Stimulated activated CD8-positive, alpha-beta memory T cell treated with anti-CD3 and anti-CD28 coated beads, Interleukin-4, amount 100 ng/mL, for 48 hours (primary cell): ENCODE measurements at places on chromosomes 5 and 9.

- DNase-seq = no peak
These were observed 270.9 kb upstream of the IL12B start for GRCh38 chr5:159601216-159601615.

DNA sequence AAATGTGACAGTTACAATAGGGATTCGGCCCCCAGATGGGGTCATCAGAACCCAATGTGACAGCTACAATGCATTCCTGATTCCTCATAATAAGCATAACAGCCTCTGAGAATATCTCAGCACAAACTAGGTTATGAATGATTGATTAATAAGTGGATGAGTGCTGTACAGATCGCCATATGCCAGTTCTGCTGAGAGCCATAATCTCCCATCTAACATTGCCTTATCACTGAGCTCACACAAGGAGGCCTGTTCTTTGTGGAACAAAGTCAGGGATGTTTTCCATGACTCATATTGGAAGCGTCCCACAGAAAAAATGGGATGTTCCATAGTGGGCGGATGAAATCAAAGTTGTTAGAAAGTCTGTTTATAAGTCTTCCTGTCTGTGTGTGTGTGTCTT lies 89.6 kb downstream of the KIF4B start:
- DNase-seq = no peak

DNA sequence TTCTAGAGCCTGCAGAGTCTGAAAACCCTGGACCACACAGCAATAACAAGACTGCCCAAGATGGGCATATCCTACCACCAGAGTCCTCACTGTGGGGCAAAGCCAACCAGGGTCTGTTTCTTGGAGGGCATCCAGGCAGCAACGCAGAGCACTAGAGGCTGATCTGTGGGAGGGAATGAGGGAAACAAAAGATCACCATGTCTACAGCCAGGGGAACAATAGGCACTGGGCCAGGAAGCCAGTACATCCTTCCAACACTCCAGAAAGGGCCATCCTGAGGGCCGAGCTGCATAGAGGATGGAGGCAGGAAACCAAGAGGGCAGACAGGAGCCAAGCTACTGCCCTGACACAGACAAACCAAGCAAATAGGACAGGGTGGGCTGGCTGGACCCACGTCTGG lies 416.1 kb upstream of the IRX4 start:
- no peak for DNase-seq

DNA sequence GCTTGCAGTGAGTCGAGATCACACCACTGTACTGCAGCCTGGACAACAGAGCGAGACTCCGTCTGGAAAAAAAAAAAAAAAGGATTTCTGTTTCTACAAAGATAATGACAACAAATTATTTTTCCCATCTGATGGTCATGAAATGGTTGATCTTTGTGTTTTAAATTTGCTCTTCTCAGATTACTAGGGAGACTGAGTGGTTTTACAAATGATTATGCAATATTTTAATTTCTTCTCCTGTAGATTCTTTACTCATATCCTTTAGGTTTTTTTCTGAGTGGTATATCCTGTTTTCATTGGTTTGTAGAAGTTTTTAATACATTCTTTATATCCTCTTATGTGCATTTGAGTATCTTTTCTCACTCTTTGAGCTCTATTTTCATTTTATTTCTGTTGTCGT lies 20.6 kb upstream of the AUH start:
- no peak for DNase-seq

GRCh38 chr9:70963554-70963953 lies 157.9 kb downstream of the TRPM3 start:
- no peak for DNase-seq

GRCh38 chr9:83231039-83231438 lies 168.1 kb upstream of the RASEF start:
- DNase-seq = no peak

DNA sequence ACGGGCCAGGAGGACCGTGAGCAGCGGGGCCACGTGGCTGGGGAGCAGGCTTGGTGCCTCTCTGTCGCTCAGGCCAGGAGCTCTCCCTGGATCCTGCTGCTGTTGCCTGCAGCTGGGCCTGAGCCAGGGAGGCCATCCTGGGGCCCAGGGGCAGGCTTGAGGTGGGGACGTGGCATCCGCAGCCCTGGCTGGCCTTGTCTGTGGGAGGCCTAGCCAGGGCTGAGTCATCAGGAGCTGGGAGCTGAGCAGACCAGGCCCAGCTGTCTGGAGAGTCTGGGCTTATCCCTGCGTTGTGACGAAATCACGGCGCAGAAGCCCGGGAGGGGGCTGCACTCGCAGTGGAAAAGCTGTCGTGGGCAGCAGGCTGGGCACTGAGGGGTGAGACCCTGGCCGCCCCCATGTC lies 138.8 kb upstream of the COL5A1 start:
- DNase-seq = no peak

DNA sequence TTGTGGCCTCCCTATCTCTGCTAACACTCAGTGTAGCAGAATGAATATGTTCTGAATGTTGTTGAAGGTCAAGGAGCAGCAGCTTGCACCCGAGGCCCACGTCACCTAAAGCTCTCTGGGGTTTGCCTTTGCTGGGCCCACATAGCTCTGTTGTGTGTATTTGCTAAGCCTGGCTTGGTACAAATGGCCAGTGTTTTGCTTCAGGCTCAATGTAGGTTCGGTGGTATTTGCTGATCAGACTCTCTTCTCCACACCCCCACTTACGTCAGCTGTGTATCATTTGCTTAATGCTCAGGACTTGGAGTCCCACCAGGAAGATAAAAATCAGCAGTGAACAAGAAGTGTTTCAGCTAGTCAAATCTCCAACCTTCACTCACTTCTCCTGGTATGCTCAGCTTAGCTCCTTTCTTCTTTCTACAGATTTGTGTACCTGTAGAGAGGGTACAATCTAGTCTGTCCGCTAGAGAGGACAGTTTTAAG lies 4.8 kb upstream of the RFESD start:
- no peak for DNase-seq

DNA sequence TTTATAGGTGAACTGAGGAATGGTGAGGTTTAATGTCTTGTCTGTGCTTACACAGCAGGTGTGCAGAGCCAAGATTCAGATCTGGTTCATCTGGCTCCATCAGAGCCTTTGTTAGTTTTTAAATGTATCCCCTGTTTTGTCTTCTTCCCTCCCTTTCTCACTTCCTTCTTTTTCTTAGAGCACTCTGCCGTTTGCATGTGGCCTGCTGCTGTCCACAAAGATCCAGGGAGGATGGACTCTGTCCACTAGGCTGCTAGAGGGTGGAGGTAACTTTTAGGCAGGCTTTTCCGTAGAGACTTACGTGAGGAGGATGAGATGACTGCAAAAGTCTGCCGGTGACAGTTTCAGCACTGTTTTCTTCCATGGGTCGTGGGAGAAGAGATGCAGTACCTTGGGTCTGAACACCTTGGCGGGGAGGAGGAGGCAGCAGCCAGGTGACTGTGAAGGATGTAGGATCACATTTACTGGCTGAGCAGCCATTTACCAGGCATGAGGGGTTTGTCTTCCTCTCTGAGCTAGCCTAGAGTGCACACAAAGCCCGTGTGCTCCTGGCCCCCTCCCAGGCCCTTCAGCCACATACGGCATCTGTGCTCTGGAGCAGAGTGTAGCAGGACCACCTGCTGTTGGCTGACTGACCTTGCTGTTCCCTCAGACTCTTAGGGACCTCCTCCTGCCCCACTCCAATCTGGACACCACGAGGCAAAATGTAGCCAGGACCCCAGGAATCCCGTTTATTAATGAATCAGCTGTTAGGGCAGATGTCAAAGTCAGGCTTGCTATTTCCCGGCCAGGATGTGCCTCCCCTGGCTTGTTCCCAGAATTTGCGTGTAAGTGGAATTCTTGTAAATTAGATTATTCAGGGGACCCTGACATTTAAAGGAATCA lies 1.8 kb downstream of the NTMT1 start:
- no peak for DNase-seq

- no peak for DNase-seq
These were observed 139.3 kb downstream of the RAB3C start for GRCh38 chr5:58722160-58722559.

- DNase-seq = no peak
These were observed 3.3 kb upstream of the RNF44 start for GRCh38 chr5:176540476-176540899.

DNA sequence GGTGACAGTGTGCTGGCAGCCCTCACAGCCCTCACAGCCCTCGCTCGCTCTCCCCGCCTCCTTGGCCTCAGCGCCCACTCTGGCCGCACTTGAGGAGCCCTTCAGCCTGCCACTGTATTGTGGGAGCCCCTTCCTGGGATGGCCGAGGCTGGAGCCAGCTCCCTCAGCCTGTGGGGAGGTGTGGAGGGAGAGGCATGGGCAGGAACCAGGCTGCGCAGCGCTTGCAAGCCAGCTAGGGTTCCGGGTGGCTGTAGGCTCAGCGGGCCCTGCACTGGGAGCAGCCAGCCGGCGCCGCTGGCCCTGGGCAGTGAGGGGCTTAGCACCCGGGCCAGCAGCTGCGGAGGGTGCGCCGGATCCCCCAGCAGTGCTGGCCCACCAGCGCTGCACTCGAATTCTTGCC lies 177.0 kb downstream of the MSX2 start:
- DNase-seq = no peak

DNA sequence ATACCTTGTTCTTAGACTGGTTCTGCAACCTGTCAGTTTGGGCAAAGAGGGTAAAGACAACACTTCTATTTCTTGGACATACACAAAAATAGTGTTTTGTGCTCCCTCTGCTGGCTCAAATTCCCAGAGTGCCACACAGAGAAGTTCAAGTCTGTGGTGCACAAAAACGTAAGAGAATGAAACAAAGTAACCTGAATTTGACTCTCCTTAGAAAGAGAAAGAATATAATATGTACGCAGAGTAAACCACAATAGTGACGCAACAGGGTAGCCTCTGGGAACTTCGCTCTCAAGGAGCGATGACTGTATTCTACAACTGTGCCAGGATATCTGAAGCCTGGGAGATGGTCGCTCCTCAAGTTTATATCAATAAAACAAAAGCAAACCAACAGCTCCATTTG lies 18.5 kb downstream of the DDX31 start:
- DNase-seq = no peak

DNA sequence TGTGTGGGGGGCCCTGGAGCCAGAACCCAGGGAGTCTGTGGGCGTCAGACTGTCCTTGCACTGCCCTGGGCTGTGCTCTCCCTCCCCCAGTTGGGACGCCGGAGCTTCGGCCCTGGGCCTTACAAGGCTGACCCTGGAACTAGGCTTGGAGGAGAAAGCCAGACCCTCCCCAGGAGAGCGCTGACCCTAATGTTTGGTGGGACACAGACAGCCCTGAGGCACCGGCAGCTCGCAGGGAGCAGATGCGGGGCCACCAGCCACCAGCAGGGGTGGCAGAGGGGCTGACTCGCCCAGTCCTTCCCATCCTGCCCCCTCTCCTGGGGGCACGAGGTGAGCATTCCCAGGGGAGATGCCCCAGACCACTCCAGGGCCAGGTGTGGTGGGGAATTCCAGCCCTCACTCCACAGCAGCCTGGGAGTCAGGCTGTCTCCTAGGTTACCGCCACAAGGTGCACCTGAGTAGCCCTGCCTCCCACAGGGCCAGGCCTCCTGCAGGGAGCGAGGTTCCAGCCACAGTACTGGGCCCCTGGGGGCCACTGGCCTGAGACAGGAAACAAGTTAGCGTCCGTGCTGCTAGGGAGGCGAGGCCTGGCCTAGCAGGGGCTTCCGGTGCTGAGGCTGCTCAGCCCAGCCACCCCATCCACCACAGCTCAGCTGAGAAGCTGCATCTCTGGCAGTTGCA lies 134.6 kb downstream of the OLFM1 start:
- no peak for DNase-seq

GRCh38 chr5:35356725-35357124 lies 126.4 kb upstream of the PRLR start:
- no peak for DNase-seq

- DNase-seq = no peak
These were observed 317.6 kb downstream of the IRX1 start for GRCh38 chr5:3913279-3913678.

GRCh38 chr9:135083241-135083810 lies 4.1 kb upstream of the OLFM1 start:
- no peak for DNase-seq

DNA sequence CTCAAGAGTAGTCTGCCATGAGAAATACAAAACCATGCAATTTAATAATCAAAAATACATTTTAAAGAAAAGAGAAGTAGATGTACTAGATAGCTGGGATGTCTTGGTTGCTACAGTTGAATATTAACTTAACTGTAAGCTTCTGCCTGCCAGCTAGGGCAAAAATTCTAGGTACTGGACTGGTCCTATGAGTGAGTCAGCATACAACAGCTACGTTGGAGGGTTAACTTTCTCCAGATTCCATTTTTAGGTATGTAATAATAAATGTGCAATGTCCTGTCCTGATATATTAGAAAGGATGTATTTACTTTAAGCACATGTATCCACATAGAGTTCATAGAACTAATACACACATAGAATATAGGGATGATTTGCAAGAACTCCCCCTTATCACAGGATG lies 230.1 kb downstream of the CAAP1 start:
- DNase-seq = no peak

- DNase-seq = no peak
These were observed 18.7 kb downstream of the HK3 start for GRCh38 chr5:176880366-176881020.

DNA sequence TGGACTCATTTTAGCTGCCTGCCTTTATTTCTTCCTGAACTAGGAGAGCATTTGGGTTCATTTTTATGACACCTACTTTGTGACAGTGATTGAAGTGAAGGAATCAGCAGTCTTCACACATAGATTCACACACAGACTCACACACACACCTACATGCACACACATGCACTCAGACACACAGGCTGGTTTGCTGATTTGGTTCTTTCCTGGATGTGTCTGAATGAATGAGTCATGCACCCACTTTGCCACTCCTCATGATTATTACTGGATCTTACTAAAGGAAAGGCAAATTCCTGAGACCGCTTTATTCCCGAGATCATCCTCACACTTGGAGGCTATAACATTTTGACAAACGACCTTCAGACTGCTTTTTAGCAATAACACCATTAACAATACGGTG lies 529.5 kb downstream of the AGTPBP1 start:
- DNase-seq = no peak

DNA sequence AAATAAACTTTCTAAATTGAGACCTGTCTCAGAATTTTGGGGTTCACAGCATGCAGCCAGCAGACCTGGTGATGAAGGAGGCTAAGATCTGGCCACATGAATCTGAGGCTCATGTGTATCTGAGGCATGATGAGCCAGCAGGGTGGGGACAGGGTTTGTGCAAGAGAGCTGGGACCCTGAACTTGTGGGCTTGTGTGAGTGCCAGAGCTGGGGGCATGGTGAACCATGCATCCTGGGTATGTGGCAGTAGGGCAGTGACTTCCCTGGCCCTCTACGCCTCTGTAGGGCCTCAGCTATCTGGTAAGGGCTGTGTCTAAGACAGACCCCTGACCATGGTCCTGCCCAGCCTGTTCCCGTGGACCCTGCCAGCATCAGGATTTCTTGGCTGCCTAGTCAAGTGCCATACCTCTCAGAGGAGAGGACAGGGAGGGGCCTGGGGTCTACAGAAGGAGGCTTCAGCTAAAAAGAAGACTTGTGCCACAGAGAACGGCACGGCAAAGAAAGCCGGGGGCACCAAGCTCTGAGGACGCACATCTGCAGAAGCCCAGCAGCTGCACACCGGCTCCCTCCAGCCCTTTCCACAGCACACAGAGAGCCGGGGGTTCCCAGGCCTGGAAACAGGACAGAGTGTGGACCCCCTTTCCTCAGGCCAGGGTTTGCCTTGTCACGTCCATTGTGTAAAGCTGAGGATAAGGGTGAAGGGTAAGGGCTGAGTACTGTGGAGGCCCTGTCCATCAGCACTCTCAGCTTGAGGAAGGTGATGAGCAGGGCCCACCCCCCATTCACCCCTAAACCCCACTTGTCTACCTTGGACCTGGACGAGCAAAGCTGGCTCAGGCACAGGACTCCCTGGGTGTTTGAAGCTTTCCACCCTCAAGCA lies 130.1 kb downstream of the MRPL36 start:
- DNase-seq = no peak
